Endothelial cell of umbilical vein (primary cell): ENCODE measurements at places on chromosomes 6 and 20. TPM values are rescaled to one million over a fixed set of nuclear protein-coding genes. Genes with fewer than 3 reads are reported as not detected.

- H3K36me3 ChIP-seq, result no peaks in the 10 kb centered on the region
- H3K27ac ChIP-seq, result no peak within 1 kb of the TSS
- DNase-seq, result no peak
- H3K4me3 ChIP-seq, result peak within 1 kb of the TSS; percentile 36
These were observed at the start of gene NKAIN2 for GRCh38 chr6:123803504-123804013. Gene NKAIN2, plus strand, starts transcription at chr6:123803865.

DNA sequence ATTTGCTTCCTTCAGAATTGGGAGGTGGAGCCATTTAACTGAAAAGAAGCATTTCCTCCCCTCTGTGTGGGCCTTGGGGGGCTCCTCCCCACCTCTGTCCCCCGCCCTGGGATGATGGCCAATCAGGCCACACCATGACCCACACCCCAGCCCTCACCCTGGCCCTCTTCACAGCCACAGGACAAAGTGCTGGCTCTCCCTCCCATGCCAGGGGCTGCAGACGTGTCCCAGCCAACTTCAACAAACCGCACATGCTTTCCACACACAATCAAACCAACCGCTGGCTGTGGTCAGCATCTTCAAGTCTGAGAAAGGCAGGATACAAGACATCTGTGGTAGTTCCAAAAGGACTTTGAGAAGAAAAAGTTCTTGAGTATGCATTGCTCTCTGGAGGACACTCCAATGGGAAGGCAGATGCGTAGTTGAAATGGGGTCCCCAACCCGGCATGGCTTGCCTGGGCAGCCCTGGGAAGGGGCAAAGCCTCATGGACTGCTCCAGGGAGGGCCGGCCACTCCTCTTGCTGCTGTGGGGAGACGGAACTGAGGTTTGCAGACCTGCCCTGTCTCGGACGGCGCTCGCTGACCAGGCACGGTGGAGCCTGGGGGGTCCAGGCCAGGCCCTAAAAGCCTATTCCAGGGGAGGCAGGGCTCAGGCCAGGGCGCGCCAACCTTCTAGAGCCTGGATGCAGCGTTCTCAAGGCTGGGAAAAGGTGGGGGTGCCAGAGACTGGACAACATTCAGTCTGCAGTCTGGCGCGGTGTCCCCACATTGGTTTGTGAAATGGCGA lies 12.2 kb downstream of the TTLL2 start:
- no peaks in the 10 kb centered on the region for H3K36me3 ChIP-seq
- no peak for DNase-seq
- no peaks in the 10 kb centered on the region for H3K27me3 ChIP-seq

GRCh38 chr20:31835977-31836852 lies 9.2 kb downstream of the FOXS1 start:
- H3K27ac ChIP-seq, result peak overlapping the region; percentile 8
- peaks cover 38% of the 10 kb centered on the region for H3K4me1 ChIP-seq
- H3K4me3 ChIP-seq, result no peak overlapping the region

OVOL2 gene
- total RNA-seq, result not detected in 2 replicates

RHAG gene
- not detected in 2 replicates for total RNA-seq
